ENCODE measurements at places on chromosomes 11 and 22.
A peak's percentile ranks its signal among the peaks of the same experiment; 100 is the strongest.

DNA sequence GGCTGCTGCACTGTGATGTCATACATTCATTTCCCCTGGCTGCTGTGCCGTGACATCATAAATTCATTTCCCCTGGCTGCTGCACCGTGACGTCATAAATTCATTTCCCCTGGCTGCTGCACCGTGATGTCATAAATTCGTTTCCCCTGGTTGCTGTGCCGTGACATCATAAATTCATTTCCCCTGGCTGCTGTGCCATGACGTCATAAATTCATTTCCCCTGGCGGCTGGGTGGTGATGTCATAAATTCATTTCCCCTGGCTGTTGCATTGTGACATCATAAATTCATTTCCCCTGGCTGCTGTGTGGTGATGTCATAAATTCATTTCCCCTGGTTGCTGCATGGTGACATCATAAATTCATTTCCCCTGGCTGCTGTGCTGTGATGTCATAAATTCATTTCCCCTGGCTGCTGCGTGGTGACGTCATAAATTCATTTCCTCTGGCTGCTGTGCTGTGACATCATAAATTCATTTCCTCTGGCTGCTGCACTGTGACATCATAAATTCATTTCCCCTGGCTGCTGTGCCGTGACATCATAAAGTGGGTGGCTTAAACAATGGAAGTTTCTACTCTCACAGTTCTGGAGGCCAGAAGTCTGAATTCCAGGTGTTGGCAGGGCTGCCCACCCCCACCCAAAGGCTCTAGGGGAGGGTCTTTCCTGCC is 301.1 kb downstream of the SHANK2 start:
- no peak for DNase-seq

GRCh38 chr11:36577859-36578258 is 10.1 kb downstream of the RAG1 start:
- no peak for DNase-seq

DNA sequence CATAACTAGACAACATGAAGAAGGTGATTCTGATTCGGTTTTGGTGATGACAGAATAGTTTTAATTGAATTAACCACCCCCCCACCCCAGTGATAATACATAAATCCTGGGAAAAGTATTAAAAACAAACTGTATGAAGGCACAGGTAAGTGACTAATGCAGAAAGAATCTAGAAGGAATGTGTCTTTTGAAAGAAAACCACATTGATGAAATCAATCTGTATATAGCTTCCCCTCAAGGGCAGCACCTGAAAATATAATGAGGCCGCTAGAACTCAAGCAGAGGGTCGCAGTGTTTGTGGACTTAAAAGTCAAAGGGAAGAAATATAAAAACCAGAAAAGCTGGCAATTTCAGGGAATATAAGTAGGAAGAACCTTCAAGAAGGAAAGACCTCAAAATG is 580.5 kb upstream of the CHORDC1 start:
- DNase-seq = no peak

DNA sequence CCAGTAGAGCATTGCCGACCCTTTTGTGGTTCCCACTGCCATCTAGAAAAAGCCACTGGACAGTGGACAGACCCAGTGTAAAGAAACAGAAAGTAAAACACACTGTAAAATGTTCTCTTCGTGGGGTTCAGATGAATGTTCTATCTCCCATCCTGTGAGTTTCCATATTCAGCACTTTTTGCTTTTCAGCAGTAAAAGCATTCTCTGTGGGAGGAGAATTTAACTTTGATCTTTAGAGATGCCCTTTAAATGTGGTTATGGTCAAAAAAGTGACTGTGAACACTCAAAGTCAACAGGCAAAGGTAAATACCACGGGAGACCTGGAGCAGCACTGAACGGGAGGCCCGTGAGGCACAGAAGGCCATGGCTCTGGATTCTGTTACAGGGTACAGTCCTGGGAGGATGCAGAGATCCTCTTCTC is 53.9 kb downstream of the FLI1 start:
- DNase-seq = no peak

- DNase-seq = peak; percentile 35
Observed at GRCh38 chr22:38745676-38746460, 9.9 kb downstream of the SUN2 start.

GRCh38 chr22:45994491-45995404 is 17.8 kb upstream of the WNT7B start:
- peak; percentile 56 for DNase-seq

DNA sequence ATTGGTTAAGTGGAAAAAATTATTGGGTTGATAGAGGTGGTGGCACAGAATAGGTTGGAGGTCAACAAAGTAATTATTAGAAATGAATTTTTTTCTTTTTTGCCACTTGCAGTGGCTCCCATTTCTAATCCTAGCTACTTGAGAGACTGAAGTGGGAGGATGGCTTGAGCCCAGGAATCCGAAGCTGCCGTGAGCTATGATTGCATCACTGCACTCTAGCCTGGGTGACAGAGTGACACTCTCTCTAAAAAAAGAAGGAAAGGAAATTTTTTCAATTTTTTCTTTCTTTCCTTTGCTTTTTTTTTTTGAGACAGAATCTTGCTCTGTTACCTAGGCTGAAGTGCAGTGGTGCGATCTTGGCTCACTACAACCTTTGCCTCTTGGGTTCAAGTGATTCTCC is 2.2 kb upstream of the BCO2 start:
- DNase-seq = no peak

DNA sequence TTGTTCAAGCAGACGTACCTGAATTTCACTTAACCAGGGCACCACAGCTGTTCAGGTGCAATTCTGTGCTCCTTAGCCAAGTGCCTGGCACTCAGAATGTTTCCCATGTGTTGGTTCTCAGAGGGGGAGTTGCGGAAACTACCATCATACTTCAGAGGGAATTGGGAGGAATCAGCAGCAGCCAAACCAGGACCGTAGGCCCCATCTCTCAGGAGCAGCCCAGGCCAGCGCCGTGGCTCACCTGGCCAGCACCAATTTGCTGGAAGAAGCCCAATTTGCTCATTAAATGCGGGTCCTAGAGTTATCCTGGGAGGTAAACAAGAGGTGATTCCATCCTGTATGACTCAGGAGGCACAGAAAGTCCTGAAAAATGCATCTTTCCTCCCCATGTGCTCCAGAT is 435.4 kb downstream of the BRD1 start:
- DNase-seq = no peak

DNA sequence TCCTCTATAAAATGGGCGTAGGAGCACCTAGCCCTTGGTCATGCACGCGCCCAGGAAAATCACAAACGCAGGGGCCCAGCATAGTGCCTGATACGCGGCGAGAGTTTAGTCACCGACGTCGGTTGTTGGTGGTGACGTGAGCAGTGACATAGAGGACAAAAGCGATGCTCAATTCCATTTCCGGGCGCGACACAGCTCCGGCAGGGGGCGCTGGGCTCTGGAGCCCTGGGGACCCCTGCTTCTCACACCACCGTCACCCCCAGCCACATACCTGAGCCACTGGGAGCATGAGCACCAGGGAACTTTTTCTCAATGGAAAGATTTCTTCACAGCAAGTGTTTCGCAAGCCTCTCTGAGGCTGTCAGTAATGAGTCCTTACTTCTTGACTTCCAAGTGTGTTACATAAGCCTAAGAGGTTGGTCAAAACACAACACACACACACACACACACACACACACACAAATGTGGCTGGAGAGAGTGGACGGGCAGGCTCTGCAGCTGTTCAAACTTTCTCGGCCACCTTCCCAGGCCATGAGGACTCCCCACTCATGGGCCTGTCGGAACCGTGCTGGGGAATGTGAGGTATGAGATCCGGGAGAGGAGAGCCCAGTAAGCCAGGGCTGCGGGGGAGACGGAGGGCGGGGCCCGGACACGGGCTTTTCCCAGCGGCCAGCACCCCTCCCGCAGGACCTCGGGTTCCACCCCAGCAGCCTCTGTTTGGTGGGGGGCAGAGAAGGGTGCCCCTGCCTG is 36.9 kb upstream of the LINC01488 start:
- no peak for DNase-seq

GRCh38 chr22:45271667-45272201 is 13.0 kb upstream of the UPK3A start:
- DNase-seq = no peak

GRCh38 chr11:45669146-45669545 is 3.7 kb upstream of the CHST1 start:
- DNase-seq = no peak

All from NCI-H1105 (cell line).